Activated naive CD4-positive, alpha-beta T cell treated with anti-CD3 and anti-CD28 coated beads for 36 hours (primary cell): ENCODE measurements at places on chromosomes 7 and 10.

- DNase-seq, result no peak
These were observed 547.9 kb downstream of the SUGCT start for GRCh38 chr7:40682696-40683095.

DNA sequence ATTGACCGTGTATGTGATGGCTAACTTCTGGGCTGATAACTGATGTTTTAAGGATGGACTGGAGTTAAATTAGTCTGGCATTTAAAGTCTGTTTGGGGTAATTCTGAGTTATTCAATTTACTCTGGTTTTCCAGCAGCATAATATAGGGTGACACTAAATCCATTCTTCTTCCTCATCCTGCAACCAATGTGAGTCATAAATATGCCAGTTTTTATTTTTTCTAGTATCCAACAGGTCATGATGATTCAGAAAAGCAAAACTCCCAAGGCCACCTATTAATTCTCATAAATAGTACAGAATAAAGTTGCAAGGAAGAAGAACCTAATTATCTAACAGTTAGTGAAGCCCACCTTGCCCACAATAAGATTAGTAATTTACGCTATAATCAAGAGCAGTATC lies 7.5 kb upstream of the EPHB6 start:
- DNase-seq, result no peak

DNA sequence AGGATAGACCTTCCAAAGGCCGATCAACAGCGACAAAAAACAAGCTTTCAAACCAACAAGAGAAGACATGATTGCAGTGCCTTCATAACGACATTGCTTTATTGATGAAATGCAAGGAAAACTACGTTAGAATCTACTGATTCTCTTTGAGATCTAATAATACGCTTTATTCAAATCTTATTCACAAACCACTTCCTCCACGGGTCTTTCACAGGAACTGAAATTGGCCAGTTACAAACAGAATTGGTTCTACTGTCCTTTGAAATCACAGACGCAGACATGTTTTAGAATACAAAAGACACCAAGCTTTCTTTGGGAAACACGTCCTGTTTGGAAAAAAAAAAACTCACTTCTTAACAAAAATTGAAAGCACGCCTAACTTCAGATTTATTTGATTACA lies 74.7 kb upstream of the SEPHS1 start:
- DNase-seq, result no peak

- no peak for DNase-seq
These were observed 254.0 kb upstream of the PPP2R2D start for GRCh38 chr10:131646551-131647525.

GRCh38 chr10:87818505-87819288 lies 671 bp upstream of the ATAD1 start:
- peak; percentile 76 for DNase-seq

- no peak for DNase-seq
These were observed 36.0 kb downstream of the GNA12 start for GRCh38 chr7:2807845-2808772.

DNA sequence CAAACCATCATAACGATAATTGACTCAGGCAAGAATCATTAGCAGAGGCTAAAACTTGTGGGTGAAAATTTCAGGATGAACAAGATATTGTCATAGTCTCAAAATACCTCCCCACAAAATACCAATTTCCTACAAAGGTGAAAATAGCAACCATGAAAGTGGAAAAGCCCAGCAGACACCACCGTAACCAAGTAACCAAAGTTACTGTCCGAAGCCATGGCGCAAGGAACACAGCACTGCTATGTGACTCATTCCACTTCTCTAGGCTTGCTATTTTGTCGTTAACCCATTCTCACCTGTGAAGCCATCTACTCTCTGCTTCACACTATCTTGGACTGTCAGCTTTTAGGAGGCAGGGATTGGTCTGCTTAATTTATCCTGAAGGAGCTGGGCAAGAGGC lies 113.8 kb upstream of the CACUL1 start:
- no peak for DNase-seq

- DNase-seq, result no peak
These were observed 158.2 kb downstream of the SPAG6 start for GRCh38 chr10:22503315-22504088.

DNA sequence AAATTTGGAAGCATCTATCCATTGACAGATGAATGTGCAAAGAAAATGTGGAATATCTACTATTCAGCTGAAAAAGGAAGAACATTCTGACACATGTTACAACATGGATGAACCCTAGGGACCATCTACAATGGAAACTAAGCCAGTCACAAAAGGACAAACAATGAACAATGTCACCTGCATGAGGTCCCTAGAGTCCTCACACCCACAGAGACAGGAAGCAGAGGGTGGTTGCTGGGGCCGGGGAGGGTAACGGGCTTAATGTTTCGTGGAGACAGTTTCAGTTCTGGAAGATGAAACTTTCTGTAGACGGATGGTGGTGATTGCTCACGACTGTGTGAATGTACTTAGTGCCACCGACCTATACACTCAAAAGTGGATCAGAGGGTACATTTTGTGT lies 282.9 kb downstream of the ADARB2 start:
- peak; percentile 24 for DNase-seq

DNA sequence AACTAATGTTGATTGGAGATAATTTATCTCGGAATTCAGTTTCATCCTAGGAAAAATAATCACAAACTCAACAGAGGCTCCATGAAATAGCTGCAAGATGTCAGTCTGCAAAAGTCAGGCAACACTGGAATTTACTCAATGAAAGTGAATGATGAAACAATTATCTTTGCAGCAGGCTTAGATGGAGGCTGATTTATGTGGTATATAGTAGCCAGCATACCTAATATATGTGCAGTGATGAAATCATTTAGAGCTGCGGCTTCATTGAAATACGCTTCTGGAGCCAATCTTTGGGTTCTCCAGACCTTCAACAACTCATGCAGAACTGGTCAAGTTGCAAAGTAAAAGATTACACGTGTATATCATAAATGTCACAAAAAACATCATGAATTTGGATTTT lies 113.3 kb downstream of the ITGA8 start:
- DNase-seq, result no peak

- no peak for DNase-seq
These were observed 12.5 kb downstream of the RNF32 start for GRCh38 chr7:156652886-156653568.

- DNase-seq, result no peak
These were observed 102.3 kb downstream of the SLC25A13 start for GRCh38 chr7:96219378-96220130.

DNA sequence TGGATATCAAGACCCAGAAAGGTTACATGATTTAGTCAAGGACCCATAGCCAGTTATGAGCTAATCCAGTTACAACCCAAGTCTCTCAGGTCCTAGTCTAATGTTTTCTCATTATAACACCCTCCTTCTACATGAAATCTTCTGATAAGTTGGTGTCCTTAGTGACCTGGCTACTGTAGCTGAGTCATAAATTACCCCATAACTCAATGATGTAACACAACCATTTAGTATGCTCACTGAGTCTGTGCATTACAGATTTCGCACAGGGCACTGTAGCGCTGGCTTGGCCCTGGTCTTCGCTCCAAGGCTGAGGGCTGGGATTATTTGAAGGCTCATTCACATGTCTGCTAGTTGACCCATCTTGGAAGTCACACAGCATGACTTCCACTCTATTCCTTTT lies 36.0 kb upstream of the GLCCI1 start:
- DNase-seq, result no peak

- DNase-seq, result no peak
These were observed 113.9 kb upstream of the PRSS58 start for GRCh38 chr7:142371586-142372377.

- DNase-seq, result peak; percentile 31
These were observed 7.9 kb downstream of the SLC25A28 start for GRCh38 chr10:99612167-99612831.

DNA sequence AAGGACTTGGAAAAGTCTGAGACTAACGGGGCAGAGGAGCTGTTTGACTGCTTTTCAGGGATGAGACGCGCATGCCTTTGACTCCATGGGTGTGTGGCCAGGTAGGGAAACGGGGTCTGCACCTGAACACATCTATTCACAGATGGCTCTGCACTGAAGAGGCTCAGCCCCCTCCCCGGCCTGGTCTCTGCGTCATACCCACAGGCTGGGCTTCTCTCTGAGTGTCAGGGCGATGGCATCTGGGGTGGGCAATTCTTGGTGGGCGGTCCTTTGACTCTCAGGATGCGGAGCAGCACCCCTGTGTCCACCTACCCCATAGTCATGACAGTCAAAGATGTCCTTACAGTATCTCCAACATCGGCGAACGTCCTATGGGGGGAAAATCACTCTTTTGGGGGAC lies 23.0 kb downstream of the PFKP start:
- no peak for DNase-seq

GRCh38 chr7:88759230-88760135 lies at the start of gene ZNF804B:
ZNF804B (plus strand) TSS chr7:88759700; CDS start chr7:88759977, 277 bp downstream.
- DNase-seq, result peak; percentile 4

DNA sequence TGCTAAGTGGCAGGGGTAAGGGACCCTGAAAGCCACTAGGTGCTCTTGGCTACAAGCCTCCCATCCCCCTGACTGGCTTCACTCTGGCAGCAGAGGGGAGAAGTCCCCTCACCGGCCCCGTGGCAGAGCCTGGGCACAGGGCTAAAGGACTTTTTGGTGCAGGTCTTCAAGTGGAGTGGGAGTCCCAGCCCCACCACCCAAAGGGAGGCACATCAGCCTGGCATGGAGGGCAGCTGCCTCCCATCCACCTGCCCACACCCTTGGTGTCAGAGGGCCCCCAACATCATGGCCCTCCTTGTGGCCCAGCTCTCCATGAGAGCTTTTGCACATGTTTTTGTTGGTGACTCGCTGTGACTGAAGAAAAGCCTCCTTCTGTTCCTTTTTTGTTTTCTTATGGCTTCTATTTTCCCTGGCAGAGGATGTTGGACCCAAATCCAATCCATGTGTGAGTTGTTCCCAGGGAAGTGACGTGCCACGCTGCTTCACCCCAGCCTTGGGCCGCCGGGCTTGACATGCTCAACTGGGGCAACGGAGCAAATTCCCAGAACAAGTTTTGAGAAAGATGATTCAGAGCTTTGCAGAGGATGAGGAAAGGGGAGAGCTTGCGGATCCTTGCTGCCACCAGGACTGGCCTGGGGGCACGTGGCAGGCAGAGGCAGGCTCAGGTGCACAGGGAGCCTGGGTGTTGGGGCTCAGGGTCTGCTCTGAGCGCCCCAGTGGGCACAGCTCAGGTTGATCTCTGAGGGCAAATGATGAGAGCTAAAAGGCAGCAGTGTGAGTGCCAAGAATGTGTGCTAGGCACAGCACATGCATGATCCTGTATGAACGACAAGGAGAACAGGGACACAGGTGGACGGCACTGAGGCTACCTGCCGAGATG lies 1.9 kb upstream of the AEBP1 start:
- DNase-seq, result no peak
